ENCODE measurements at places on chromosomes 7 and 10.

- no peak for DNase-seq
These were observed 23.5 kb downstream of the GET4 start for GRCh38 chr7:899806-900205.

DNA sequence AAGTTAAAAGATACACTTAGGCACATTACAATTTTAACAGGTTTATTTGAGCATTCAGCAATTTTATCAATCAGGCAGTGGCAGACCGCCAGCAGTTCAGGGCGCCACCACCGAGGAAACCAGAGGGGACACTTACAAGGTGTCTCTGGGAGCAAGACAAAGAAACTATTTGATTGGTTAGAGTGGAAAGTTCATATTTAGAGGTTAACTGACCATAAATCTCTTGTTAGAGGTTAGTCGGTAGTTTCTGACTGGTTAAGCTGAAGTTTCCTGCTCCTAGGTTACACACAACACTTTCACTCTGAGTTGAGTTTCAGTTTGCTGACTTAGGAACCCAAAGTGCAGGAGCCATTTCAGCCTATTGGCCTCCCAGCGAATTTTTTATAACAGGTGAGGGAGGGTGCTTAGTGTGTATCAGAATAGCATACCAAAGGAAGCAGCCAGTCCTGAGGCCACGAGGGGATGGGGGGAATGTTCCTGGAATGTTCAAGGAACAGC lies 10.8 kb upstream of the PVRIG start:
- no peak for DNase-seq

GRCh38 chr7:135459951-135460567 lies 49.8 kb downstream of the CNOT4 start:
- DNase-seq, result no peak

- peak; percentile 87 for DNase-seq
These were observed 15.2 kb downstream of the OAT start for GRCh38 chr10:124403548-124403947.

GRCh38 chr10:17476073-17476472 lies 21.7 kb upstream of the ST8SIA6 start:
- no peak for DNase-seq

DNA sequence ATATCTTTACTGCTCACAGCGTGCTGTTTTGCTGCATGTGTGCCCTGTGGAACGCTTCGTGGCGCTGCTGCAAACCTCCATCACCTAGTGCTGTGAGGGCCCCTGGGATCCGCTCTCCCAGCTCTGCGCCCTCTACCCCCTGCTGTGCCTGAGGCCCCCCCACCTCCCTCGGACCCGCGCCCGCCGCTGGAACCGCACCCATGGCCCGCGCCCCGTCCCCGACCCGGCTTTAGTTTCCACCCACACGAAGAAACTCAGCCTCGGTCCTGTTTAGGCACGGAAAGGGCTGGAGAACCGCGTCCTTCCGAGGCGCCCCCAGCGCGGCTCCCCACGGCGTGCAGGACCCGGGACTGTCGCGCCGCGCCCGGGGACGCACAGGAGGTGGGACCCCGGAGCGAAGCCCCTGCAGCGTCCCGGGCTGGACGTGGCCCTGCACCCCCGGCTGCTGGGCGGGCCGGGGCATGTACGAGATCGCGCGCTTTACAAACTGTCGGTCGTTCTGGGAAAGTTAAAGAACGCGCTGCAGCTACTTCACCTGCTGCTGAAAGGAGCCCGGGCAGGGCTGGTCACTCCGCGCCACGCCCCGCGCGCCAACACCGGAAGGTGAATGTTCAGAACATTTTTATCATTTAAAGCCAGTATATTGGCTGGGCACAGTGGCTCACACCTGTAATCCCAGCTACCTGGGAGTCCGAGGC lies 54.3 kb downstream of the BMS1 start:
- DNase-seq, result no peak

DNA sequence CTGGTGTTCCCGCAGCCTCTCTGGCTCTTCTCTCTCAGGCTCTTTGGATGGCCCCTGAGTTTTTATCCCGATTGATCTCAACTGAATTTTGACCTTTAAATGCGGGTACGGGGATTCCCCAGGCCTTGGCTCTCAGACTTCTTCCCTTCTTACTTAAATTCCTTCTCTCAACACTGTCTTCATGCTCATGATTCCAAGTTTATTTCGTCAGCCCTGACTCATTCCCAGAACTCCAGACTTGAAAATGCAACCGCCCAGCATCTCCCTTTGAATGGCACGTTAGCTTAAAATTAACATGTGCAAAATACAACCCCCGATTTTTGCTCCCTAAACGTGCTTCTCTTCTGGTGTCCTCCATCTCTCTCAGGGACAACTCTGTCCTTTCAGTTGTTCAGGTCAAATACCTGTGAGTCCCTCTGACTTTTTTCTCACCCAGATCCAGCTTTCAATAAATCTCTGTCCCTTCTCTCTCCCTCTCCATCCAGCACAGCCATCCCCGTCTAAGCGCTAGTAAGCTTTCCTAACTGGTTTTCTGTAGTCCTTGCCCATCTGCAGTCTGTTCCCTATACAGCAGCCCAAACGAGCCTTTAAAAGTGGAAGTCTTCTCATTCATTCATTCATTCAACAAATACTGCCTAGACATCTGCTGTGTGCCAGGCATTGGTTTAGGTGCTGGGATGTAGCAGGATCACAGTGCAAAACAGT lies 7.1 kb downstream of the HECW1 start:
- no peak for DNase-seq

GRCh38 chr7:157643525-157643970 lies 306.7 kb downstream of the DNAJB6 start:
- DNase-seq, result no peak

DNA sequence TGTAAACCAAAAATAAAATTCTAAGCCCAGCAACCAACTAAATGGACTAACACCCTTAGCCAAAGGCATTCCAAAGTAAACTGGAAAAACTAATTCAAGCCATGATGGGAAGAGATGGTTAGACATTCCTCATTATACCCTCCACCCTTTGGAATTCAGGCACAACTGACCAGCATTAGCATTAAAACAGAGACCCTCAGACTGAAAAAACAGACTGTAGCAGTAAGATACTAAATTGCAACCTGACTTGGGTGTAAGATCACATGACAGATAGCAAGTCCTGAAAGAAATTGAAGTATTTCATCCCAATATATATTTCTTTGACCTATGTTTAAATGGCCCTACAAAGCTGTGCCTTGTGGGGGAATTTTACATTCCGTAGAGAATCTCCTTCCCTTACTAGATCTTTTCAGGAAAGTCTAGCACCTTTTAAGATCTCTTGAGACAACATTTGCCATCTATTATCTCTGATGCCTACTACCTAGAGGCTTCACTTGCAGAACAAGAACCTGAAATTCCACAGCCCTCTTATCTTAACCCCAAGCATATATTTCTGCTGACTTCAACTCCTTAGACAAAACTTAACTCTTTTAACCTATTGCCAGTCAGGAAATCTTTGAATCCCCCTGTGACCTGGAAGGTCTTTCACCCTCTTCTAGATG lies 750.2 kb upstream of the IGFBP3 start:
- no peak for DNase-seq

- DNase-seq, result no peak
These were observed 110.9 kb downstream of the BAMBI start for GRCh38 chr10:28788252-28788651.

DNA sequence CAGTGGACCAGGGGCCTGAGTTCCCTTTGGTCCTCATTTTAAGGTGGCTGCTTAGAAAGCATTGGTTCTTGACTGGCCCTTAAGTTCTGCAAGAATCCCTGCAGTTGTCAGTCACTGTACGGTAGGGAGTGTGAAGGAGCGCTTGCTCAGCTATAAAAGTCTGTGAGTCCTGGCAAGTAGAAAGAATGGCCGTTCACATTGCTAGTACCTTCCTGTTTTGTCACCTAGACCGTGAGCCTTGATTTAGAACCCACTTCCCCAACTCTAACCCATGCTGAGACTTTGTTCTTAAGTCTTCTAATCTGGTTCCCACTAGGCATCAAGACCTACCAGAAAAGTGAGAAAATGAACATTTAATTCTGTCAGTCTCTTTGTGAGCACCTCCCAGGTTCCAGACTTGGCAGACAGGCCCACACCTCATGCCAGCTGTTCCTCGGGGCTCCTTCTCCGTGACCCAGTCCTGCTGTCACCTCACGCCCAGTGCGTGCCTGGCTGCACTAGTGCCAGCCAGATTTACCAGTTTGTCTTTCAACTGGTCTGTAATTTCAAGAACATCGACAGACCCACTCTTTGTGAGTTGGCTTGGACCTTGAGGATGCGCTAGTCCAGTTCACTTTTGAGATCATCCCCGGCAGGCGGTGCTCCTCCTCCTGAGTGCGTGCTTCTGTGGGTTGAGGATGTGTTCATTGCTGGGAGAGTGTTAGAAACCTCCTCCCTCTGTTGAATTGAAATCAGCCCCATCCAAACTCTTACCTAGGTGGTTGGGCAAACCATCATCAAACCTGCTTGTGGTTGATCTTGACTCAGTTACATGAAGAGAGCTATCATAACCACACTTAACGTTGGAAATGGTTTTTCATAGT lies 78.5 kb downstream of the SHH start:
- DNase-seq, result no peak

DNA sequence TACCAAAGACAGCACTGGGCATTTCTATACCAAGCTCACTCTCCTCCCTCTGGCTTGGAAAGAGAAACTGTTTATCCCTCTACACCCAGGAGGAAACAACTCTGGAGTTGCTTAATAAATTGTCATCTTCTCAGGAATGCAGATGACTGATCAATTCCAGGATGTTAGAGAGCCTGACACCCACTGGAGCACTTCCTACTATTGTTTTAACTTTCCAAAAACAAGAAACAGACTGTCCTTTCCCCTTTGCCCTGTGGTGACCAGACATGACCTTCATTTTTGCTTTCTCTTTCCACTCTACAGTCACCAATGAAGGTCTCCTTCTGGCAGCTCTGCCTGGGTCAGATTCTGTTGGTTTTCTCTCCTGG lies 19.6 kb downstream of the GIMAP4 start:
- no peak for DNase-seq

DNA sequence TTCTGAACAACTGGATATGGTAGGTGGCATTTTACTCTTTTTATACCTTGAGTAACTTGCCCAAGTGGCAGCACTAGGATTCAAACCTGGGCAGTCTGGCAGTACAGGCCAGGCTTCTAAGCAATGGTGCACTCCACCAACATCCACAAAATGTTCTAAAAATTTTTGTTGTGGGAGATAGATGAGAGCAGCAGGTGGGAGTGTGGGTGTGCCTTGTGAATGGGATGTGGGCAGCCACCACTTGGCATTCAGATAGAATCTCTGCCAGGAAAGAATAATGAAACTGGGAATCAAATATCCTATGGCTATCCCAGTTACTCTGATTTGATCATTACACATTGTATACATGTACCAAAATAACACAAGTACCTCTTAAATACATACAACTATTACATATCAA lies 810.7 kb downstream of the MAGI2 start:
- no peak for DNase-seq

DNA sequence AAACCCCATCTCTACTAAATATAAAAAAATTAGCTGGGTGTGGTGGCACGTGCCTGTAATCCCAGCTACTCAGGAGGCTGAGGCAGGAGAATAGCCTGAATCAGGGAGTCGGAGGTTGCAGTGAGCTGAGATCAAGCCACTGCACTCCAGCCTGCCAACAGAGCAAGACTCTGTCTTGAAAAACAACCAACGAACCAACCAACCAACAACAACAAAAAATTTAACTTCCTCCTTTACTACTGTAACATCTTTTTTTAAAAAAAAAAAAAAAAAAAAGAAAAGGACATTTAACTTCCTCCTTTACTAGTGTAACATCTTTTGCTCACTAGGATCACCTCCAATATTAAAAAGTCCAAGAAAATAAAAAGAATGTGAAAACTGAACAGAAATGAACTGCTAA lies 92.3 kb upstream of the TMEM168 start:
- DNase-seq, result no peak

GRCh38 chr7:157679607-157680006 lies 342.8 kb downstream of the DNAJB6 start:
- no peak for DNase-seq

GRCh38 chr10:30832749-30833627 lies 198.7 kb downstream of the ZNF438 start:
- DNase-seq, result no peak

DNA sequence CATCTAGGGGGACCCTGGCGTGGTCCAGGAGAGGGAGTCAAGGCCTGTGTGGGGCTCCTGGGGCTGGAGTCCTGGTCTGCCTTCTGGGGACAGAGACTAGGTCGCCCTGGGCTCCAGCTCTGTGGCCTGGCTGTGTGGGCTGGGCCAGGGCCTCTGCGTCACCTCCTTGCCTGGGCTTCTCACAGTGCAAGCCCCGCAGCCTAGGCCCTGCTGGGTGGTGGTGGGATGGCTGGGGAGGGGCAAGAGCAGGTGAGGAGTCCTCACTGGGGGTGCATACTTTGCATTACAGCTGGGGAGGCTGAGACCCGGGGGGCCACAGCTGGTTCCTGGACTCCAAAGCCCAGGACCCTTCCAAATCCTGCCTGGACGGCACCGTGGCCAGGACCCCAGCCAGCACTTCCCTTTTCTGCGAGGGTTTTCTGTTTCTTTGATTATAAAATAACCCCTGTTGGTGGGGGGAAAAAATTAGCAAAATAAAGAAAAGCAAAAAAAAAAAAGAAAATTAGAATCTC lies 23.5 kb downstream of the PWWP2B start:
- no peak for DNase-seq

DNA sequence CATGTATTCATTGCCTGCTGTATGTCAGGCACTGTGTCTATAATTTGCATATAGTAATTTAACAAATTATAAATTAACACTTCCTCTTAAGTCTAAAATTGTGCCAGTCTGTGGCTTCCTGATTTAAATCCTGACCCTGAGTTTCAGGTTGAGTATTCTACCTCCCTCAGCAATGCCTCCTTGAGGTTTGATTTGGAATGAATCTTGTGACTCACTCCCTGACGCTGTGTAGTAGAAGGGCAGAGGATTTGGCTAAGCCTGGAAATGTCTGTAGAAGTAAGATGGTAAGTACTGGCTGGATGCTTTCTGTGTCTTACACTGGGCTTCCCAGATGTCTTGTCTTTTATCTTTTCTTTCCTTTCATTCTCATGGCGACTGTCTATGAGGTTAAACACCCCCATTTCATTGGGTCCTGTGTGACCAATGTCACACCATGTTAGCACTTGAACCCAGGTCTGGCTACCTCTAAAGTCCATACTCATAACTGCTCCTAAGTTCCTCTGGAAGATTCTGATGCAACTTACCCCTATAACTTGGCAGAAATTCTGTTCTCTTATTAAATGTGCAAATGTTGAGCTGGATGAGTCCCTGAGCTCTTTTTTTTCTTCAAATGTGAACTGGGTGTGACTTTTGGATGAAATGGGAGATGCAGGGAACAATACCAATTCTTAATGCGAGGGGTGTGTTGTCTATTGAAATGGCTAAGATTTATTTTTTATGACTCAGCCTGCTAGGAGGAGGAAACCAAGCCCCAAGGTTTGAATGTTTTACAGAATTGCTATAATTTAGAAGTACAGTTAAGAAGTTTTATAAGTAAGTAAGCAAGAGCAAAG lies 48.5 kb downstream of the PLCE1 start:
- DNase-seq, result peak; percentile 22

- no peak for DNase-seq
These were observed 23.0 kb downstream of the ZNF518A start for GRCh38 chr10:96153070-96153469.

Measured in RKO (cell line).